ENCODE measurements at places on chromosomes 4 and X. TPM values are rescaled to one million over a fixed set of nuclear protein-coding genes. Genes with fewer than 3 reads are reported as not detected.

STARD8 gene
- total RNA-seq: 24.2 TPM

DNA sequence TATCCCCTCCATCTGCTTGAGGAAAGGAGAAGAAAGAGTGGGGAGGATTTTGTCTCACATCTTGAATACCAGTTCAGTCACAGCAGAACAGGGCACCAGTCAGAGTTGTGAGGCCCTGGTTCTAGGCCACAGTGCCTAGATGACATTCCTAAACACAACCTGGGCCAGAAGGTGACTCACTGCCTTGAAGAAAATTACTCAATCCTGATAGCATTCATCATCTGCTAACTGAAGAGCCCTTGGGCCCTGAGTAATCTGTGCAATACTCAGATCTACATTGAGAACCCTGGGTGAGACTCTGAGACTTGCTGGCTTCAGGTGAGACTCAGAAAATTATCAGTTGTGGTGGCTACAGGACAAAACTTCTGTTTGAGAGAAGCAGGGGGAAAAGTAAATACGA is 20.5 kb upstream of the PRR32 start:
- DNase-seq: no peak

DNA sequence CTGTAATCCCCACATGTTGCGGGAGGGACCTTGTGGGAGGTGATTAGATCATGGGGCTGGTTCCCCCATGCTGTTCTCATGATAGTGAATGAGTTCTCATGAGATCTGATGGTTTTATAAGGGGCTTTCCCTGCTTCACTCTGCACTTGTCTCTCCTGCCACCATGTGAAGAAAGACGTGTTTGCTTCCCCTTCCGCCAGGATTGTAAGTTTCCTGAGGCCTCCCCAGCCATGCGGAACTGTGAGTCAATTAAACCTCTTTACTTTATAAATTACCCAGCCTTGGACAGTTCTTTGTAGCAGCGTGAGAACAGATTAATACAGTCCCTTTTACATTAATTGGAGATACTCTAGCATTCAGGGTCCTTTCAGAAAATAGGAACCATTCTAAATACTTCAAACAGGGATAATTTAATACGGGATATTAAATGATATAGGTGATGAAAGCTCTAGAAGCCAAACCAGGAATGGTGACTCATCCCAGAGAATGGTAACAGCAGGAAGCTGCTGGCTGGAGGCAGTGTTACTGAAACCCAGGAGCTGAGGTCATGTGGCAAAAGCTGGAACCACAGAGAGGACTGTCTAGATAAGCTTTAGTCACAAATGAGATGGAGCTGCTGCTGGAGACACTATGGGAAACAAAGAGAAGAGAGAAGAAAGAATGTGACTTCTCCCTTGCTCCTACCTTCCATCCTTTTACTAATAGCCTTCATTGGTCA is 57.3 kb downstream of the GSTCD start:
- DNase-seq: no peak

GRCh38 chr4:111556851-111557250 is 588.4 kb upstream of the FAM241A start:
- no peak for DNase-seq

DNA sequence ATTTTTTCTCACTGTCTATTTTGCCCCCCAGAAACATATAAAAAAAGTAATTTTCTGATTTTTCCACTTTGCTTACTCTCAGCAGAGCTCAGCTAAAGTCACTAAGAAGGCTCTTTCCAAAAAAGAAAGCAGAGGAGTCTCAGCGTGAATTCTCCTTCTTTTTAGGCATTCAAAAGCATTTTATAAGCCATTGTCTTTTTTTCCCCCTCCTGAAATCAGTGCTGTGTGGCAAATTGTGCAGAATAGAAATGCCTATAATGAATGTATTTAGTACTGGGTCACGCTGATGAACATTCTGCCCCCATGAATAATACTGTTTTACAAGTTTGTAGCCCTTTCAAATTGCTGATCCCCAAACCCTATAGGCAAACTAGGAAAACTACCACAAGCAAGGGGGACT is 1.6 kb upstream of the PCDH18 start:
- no peak for DNase-seq

- no peak for DNase-seq
Measured at GRCh38 chr4:17962171-17962570, 59.4 kb downstream of the LCORL start.

- DNase-seq: no peak
Measured at GRCh38 chr4:184014301-184014700, 109.2 kb downstream of the STOX2 start.

GRCh38 chr4:7132730-7133582 is 59.4 kb upstream of the SORCS2 start:
- no peak for DNase-seq

DGKK gene
- not detected for total RNA-seq

GRCh38 chr4:156598138-156598681 is 373.4 kb downstream of the PDGFC start:
- no peak for DNase-seq

CPE gene
- 109 TPM for total RNA-seq

DNA sequence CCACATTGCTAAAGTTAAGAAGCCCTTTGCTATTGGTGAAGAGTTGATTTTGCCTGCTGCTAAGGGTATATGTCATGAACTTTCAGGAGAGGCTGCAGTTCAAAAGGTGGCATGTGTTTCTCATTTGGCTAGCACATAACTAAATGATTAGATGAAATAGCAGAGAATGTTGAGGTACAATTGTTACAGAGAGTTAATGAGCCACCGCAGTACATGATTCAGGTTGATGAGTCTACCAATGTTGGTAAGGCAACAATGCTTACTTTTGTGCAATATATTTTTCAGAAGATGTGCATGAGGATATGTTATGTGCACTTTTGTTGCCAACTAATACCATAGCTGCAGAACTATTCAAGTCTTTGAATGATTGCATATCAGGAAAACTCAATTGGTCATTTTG is 21.1 kb upstream of the CXCL2 start:
- DNase-seq: no peak

DNA sequence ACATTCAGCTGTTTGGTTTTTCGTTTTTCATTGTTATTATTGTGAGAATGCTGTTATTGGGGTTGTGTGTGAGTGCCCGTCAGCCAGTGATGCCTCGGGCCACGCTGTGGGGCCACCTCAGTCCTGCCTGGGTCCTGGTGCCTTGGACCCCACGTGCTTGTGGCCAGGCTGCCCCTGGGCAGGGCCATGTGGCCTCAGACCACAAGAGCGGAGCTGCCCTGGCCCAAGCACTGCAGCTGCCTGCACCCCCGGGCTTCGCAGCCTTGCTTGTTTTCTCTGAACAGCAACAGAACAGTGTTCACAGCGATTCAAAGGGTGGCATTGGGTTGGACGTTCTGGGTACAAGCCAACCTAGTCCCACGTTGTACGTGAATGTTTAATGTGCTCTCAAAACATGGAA is 56.9 kb downstream of the CPLX1 start:
- DNase-seq: no peak

DNA sequence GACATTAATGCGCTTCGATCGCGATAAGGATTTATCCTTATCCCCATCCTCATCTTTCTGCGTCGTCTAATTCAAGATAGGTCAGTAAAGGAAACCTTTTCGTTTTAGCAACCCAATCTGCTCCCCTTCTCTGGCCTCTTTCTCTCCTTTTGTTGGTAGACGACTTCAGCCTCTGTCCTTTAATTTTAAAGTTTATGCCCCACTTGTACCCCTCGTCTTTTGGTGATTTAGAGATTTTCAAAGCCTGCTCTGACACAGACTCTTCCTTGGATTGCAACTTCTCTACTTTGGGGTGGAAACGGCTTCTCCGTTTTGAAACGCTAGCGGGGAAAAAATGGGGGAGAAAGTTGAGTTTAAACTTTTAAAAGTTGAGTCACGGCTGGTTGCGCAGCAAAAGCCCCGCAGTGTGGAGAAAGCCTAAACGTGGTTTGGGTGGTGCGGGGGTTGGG is 528 bp upstream of the FGF2 start:
- no peak for DNase-seq

CYBB gene
- 39.8 TPM for total RNA-seq

All from sciatic nerve (tissue), 2 donors.